ENCODE measurements at places on chromosomes 5 and 9.

- DNase-seq = no peak
These were observed 14.7 kb upstream of the FAM120A start for GRCh38 chr9:93436655-93437407.

DNA sequence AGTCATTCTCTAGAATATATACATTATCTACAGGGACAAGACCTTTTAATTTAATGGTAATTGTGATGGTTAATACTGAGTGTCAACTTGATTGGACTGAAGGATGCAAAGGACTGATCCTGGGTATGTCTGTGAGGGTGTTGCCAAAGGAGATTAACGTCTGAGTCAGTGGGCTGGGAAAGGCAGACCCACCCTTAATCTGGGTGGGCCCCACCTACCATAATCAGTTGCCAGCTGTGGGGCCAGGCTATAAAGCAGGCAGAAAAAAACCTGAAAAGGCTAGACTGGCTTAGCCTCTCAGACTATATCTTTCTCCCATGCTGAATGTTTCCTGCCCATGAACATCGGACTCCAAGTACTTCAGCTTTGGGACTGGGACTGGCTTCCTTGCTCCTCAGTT lies 112.2 kb upstream of the SMC2 start:
- DNase-seq = no peak

DNA sequence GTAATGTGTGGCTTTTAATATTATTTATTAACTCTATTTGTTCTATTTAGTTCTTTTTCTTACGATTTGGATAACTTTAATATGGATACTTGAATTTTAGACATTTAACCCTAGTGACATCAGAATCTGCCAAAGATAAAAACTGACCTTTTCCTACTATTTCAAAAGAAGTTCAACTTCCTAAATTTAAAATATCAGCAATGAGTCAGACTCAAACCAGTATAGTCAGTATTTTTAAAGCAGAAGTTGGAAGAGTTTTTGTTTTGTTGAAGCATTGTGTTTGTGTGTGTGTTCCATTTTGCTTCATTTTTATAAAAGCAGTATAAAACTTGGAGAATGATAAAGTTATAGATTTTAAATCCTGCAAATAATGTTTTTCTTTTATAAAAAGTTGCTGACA lies 251.8 kb upstream of the RASA1 start:
- DNase-seq = no peak

DNA sequence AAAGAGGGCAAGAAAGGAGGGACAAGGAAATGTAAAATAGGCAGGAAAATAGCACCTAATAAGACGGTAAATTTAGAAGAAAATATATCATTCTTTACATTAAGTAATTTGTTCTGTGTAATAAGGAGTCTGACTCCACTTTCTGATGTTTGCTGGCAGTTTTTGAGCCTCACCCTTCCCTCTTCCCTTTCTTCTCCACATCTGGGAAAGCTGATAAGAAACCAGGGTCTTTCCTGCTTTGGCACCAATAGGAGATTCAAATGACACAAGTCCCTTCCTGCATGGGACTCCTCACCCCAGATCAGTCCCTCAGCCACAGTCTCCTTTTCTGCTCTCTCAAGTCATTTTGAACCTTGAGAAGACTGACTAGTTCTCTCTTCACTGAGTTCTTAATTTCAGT lies 31.2 kb upstream of the LECT2 start:
- DNase-seq = no peak

GRCh38 chr5:142515036-142515435 lies 170.9 kb downstream of the FGF1 start:
- DNase-seq = no peak

GRCh38 chr9:124969401-124969800 lies 28.5 kb upstream of the GOLGA1 start:
- no peak for DNase-seq

DNA sequence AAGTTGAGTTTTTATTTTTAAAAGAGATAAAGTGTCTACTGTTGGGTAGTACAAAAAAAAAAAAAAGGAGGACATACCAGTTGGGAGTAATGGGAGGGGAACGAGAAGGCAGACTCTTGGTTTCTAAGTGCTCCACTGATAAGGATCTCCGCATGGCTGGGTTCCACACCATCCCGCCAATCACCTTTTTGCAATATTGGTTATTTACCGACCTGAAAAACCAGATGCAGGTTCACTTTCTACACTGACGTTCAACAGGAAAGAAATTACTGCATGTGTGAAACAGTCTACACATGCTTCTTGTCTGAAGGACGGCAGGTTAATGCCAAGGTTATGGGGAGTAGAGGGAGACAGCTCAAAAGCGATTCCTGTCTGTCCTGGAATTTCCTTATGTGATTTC lies 75.5 kb downstream of the PTPN3 start:
- no peak for DNase-seq

- DNase-seq = no peak
These were observed 17.1 kb downstream of the KCTD16 start for GRCh38 chr5:144187699-144188294.

- no peak for DNase-seq
These were observed 795 bp downstream of the DAB2IP start for GRCh38 chr9:121652021-121652837.

DNA sequence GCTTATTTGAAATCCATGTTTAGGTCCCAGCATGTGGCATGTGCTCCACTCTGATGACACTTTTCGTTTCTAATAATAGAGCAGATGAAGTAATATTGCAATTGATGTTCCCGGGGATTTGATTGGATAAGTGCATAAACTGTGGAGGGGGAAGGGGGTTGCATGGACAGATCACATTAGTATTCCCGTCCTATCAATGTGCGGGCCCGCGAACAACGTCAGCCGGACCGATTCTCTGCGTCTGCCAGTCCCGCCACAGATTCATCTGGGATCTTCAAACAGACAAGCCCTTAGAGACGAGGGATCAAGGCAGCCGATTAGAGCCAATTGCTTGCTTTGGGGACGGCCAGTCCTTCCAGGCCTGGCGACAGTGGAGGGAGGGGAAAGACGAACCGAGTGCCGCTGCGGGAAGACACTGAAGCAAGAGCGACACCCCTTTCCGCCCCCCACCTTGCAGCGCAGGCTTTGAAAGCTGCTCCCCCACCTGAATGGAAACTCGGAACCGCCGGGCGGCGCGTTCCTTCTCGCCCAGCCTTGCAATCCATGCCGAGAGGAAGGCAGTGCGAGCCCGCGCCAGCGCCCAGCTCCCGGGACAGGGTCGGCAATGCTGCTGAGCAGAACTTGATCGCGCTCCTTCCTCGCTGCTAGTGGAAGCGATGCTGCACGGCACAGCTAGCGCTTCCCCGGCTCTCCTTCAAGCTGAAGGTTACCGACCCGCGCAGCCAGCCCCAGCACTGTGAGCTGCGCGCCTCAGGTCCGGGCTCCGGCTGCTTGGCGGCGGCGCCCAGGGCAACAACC lies at the start of gene RGS7BP:
RGS7BP (plus strand) TSS at position 247 of the 798 bp plus-strand sequence. CDS start 610 bp downstream, outside the sequence.
- DNase-seq = peak; percentile 21

DNA sequence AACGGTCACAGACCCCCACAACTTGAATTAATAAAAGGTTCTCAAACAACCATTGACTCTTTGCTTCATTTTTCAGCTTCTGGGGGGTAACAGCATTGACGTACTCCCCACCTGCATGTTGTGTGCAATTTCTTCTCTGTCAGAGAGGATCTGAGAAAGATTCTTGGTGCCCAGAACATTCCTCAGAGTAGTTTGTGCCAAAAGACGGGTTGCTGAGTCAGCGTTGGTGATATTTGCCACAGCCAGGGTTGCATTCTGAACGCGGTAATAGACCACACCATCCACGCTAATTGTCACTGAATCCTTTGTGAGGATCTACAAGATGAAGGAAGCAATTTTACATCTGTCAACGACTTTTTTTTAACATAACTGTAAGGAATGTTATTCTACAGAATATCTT lies 21.0 kb downstream of the STOM start:
- DNase-seq = no peak

DNA sequence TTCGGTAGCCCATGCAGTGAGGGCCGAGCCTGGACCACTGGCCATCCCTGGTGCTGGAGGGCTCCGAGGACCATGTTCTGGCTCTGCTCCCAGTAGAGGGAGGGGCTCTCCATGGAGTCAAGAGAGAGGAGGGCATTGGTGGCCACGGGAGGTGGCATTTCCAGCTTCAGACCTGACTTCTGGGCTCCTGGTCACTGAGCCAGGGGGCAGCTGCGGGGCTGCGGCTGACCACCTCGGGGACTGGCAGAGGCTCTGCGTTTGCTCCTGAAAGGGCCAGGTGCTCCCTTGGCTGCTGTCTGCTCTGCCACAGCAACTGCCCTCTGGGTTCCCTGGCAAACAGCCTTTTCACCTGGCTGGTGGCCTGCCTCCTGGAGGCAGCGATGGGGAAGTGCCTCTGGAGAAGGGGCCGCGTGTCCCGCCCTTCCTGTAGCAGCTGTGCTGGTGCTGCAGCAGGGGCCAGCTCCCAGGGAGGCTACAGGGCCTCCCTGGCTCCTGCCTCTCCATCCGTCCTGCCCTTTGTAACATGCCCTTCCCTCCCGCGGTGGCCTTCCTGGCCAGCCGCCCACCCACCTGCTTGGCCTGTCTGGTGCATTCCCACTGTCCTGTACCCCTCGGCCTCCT lies 144.6 kb downstream of the CACNA1B start:
- DNase-seq = peak; percentile 70

GRCh38 chr5:7753181-7753580 lies 97.8 kb downstream of the CFAP90 start:
- no peak for DNase-seq

DNA sequence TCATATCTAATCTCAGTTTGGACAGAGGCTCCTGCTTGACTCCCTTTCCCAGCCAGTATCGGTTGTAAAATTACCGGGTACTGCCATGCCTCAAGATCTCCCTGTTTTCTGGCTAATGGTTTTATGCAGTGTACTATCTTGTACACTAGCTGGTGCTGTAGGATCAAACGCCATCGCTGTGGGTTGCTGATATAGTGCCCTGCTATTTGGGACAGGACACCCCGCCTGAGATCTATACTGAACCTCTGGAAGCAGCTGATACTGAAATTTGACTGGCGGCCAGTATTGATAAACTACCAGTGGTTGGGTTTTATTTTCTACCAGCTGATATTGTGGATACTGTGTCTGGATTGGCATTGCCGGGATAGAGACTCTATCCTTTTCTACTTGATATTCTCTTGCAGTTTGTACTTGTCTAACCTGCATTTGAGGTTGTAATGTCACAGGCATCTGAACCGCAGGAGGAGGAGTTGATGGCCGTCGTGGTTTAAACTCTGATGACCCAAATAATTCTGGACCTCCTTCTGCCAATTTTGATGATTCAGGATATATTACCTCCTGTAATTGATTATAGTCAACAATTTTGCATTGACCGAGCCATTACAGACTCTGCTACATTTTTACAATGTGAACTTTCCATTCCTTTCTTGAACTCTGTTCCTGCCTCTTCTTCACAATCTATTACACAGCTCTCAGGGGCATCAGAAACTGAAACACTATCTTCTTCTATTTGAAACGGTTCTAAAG lies 112.5 kb upstream of the LARP1 start:
- DNase-seq = no peak

GRCh38 chr5:153153086-153153485 lies 337.4 kb upstream of the GRIA1 start:
- DNase-seq = no peak

GRCh38 chr5:128035689-128036088 lies 47.9 kb upstream of the SLC12A2 start:
- no peak for DNase-seq

GRCh38 chr9:26947736-26948135 lies 694 bp upstream of the PLAA start:
- no peak for DNase-seq

DNA sequence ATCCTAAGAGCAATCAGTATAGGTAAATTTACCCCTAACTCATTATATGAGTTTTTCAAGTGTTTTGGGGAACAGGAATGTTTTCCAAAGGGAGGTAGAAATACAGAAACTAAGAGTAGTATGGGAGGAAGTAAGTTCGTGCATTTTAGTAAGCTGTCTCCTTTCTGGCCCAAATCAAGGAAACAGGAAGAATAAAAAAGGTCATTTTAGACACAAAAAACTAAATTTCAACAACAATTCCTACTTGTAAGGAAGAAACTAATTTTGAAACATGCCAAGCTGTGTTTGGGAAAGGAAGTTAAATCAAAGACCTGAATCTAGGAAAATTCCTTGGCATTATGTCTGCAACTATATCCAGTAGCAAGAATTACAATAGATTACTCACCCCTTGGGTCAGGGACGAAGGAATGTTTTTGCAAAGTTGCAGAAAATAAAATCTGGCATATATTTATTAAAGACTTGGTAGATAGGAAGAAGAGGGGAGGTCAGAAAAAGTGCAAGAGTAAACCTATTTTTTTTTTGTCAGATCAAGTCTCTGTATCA lies 6.5 kb upstream of the RPS6 start:
- no peak for DNase-seq
